ENCODE measurements at places on chromosomes 1 and 21.

DNA sequence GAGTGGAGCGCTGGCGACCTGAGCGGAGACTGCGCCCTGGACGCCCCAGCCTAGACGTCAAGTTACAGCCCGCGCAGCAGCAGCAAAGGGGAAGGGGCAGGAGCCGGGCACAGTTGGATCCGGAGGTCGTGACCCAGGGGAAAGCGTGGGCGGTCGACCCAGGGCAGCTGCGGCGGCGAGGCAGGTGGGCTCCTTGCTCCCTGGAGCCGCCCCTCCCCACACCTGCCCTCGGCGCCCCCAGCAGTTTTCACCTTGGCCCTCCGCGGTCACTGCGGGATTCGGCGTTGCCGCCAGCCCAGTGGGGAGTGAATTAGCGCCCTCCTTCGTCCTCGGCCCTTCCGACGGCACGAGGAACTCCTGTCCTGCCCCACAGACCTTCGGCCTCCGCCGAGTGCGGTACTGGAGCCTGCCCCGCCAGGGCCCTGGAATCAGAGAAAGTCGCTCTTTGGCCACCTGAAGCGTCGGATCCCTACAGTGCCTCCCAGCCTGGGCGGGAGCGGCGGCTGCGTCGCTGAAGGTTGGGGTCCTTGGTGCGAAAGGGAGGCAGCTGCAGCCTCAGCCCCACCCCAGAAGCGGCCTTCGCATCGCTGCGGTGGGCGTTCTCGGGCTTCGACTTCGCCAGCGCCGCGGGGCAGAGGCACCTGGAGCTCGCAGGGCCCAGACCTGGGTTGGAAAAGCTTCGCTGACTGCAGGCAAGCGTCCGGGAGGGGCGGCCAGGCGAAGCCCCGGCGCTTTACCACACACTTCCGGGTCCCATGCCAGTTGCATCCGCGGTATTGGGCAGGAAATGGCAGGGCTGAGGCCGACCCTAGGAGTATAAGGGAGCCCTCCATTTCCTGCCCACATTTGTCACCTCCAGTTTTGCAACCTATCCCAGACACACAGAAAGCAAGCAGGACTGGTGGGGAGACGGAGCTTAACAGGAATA lies 4.2 kb downstream of the TFAP2E start:
- DNase-seq = peak; percentile 75

DNA sequence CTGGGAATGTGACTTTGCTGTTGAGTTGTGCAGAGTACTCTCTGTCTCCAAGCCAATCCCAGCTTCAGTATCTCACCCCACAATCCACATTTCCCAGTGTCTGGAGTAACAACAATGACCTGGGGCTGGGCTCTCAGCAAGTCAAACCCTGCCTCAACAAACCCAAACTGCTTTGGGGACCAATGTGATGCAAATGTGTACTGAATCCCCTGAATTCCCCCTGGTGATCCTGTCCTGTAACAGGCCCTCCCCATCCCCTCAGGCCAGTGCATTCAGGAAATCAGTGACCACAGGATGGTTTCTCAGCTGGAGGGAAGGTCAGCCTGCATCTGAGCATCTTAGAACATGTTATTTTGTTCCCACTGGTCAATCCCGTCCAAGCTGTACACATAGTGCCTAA lies 36.7 kb upstream of the HAO2 start:
- no peak for DNase-seq

- no peak for DNase-seq
These were observed 75.2 kb upstream of the TARDBP start for GRCh38 chr1:10936998-10937901.

DNA sequence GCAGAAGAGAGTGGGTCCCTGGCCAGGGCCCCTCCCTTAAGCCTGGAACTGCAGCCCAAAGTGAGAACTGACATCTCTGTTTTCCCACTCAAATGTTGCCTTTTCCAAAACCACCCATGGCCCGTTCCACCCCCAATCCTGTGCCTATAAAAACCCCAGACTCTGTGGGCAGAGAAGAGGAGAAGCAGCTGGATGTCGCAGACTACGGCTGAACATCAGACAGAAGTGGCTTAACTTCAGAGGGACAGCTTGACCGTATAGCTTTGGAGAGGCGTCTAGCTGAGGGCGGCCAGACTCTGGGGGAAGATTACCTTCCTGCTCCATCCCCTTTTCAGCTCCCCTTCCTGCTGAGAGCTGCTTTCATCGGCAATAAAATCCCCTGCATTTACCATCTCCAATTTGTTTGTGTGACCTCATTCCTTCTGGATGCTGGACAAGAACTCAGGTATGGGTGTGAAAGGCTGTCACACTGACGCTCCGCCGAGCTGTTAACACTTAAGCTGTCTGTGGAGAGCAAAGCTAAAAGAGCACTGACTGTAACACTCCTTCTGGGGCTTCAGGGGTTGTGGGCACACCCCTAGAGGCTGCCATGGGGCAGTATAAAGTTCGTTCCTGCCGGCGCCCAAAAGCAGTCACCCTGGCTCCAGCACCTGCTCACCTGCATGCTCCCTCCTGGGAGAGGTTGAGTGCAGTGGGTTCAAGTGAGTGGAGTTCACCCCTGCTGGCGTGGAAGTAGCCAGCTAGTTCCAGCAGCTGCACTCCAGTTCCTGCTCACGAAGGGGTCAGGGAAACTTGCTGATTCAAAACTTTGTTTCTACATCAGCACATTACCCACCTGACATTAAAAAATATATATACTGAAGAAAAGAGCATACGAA lies 19.6 kb upstream of the ERO1B start:
- no peak for DNase-seq

DNA sequence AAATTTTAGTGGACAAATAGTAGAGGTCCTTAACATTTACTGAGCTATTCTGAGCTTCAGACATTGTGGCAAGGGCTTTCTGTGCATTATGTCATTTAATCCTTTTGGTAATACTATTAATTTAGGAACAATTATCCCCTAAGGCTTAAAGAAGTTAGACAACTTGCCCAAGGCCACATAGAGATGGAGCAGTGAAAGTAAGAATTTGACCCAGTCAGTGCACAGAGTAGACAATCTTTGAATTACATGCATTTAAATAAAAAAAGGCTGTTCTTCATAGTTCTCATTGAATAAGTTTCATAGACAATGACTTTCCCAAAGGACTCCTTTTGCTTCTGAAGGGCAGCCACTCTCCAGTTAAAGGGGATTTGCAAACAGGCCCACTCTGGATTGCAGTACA lies 142.7 kb downstream of the RUNX1 start:
- no peak for DNase-seq

DNA sequence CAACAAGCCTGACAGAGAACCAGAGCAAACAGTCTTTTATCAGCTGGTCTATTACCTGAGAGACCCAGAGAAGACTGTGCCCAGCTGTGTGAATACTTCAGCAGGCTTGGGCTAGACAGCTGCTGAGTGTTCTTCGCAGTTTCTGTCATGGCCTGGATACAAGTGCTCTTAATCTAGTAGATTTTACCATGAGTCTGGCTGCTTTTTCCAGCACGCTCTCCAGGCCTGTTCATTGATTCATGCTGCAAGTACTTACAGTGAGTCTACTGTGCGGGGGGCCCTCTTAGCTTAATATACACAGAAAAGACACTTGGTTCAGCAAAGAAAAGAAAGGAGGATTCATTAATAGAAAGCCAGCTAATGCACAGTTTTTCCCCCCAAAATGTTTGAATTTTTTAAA lies 48.5 kb downstream of the RGS7 start:
- DNase-seq = no peak

- no peak for DNase-seq
These were observed 4.5 kb downstream of the SYT6 start for GRCh38 chr1:114149211-114149610.

DNA sequence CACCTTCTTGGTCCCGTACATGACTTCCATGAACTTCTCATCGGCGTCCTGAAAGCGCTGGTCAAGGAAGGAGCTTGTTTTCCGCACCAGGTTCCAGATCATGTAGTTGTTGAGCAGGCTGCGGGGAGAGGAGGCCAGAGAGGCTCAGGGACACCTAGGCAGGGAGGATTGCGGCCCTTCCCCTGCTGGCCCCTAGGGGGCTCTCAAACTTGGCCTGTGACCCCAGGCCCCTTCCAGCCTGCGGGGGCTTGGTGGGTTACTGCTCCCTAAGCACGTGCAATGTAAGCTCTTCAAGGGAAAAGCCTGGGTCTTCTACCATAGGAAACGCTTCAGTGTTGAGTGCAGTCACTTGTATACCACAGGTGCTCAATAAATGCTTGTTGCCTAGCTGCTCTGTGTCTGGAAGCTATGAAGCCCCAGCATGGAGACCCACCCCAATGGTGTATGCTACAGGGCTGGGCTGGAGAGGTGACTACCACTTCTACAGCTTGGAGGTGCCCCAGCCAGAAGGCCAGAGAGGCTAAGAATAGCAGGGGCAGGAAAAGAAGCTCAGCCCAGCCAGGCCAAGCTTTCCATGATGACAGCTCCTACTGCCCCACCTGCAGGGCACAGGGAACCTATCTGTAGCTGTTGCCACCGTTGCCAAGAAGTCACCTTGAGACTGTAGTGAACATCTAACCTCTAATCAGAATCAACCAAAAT lies 45.1 kb downstream of the ECE1 start:
- no peak for DNase-seq

- DNase-seq = no peak
These were observed 142.1 kb upstream of the IPO9 start for GRCh38 chr1:201686714-201687455.

GRCh38 chr1:93708734-93709481 lies 27.3 kb upstream of the BCAR3 start:
- DNase-seq = no peak

- DNase-seq = no peak
These were observed 8.7 kb upstream of the CADM3 start for GRCh38 chr1:159162516-159163265.

Measured in activated T-cell treated with anti-CD3 and anti-CD28 coated beads, Interleukin-2, amount 50 U/mL, for 24 hours (primary cell).